ENCODE measurements at places on chromosomes 12 and 14. TPM values are rescaled to one million over a fixed set of nuclear protein-coding genes. Genes with fewer than 3 reads are reported as not detected.

The WNT1 gene
- total RNA-seq: not detected

The PRPF39 gene
- total RNA-seq: 20.4 TPM

The MYF6 gene
- total RNA-seq: not detected

The DACT1 gene
- total RNA-seq: 23.1 TPM

DNA sequence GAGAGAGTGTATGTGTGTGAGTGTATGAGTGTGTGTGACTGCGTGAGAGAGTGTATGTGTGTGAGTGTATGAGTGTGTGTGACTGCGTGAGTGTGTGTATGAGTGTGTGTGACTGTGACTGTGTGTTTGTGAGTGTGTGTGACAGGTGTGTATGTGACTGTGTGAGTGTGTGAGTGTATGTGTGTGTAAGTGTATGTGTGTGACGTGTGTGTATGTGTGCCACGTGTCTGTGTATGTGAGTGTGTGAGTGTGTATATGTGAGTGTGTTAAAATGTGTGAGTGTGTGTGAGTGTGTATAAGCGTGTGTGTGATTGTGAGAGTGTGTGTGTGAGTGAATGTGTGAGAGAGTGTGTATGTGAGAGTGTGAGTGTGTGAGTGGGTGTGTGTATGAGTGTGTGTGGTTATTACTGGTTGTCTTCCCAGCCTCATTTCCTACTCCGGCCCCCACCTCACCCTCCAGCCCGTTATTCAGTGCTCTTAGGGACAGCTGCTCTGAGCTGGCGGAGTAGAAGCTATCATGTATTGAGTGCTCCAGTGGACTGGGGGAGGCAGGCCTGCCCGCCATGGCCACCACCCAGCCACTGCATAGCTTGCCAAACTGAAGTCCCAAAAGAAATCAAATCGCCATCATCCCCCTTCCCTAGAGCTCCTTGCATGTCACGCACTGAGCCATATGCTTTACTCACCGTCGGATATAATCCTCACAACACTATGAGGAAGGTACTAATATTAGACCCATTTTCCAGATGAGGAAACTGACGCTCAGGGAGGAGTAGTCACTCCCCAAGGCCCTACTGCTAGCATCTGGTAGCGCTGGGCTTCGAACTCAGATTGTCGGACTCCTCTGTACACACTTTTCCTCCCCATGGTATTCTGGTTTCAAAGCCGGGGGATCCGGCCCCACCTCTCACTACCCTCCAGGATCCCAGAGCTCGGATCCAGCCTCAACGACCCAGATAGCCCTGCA is 10.3 kb upstream of the MYL2 start:
- no peak for DNase-seq

- no peak for DNase-seq
Measured at GRCh38 chr14:36113341-36113740, 63.2 kb downstream of the PTCSC3 start.

DNA sequence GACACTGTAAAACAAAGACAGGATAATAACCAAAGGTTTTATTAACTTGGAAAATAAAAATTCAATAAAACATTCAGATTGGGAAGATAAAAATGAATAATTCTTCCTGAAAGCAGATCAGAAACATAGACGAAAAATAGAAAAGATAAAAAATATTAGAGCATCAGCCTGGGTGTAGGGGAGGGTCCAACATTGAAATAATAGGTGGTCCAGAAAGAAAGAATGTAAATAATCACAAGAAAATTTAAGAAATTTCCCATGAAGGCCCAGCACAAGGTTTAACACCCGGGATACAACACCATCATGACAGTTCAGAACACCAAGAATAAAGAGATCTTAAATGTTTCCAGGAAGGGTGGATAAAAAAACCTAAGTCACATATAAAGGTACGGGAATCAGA is 31.1 kb upstream of the DICER1 start:
- DNase-seq: no peak

- DNase-seq: no peak
Measured at GRCh38 chr12:109766251-109766778, 52.7 kb downstream of the FAM222A start.

GRCh38 chr14:64998455-64998931 is 11.8 kb downstream of the FNTB start:
- DNase-seq: peak; percentile 45

GRCh38 chr14:91877376-91877915 is 10.1 kb upstream of the TC2N start:
- no peak for DNase-seq

DNA sequence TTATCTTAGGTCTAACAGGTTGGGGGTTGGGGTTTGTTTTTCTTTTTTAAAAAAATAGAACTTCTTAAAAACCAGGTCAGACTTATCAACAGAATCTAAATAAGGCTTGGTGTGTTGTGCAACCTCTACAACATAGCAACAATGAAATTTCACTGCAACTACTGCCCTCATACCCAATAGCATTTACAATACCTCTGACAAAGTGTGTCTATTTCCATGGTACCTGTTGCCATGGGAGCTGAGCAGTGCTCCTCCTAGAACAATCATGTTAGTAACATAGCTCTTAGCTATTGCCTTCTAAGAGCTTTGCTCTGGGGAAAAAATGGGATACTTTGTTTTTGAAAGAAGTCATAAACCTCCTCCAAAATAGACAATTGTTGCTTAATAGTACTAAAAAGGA is 103.3 kb upstream of the CCDC175 start:
- DNase-seq: no peak

DNA sequence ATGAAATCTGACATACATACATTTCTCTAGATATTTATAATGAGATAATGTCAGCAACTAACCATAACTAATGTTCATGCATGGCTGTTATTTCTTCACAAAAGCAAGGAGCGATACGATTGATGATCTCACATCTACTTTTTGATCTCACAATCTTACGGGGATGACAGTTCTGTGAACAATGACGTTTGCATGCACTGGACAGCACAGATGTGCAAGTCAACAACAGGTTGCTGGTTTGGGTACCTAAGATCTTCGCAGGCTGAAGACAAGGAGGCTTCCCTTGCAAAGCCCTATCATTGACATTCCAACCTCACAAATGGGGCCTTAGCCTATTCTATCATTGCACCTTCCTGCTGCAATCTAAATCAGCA is 53.6 kb downstream of the C12orf42 start:
- DNase-seq: no peak

DNA sequence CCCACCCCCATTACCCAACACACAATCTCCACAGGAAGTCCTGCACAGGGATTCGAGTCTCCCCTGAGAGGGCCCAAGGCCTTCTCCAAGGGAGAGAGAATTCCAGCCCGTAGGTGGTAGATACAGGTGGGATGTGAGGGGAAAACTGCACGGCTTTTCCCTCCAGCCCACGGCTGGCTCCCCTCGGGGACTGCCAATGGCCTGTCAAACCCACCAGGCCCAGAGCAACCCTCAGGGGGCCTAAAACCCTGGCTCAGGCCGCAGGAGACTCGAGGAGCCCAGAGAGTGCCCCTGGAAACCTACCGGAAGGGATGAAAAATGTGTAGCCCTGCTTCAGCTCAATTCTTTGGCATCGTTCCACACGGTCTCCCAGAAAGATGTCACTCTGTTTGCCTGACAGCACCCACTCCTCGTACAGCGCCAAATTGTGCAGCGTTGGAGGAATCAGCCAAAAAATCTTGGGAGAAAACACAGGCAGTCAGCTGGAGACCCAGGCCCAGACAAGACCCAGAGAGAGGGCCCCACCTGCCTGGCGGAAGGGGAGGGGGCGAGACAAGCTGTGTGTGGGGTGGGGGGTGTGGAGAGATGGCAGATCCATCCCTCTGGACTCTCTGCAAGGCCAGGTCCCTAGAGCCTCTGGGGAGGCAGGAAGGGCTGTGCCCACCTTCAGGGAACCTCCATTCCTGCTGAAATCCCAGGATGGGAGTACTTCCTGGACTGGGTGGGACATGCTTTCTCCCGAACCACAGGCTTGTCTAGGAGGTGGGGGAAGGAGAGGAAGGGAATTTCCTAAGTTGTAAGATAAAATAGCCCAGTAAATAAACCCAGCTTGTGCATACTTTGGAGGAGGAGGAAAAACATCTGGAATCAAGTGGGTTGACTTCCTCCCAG is 48.1 kb downstream of the KDM2B start:
- peak; percentile 9 for DNase-seq
